ENCODE measurements at places on chromosomes 4 and X. TPM values are rescaled to one million over a fixed set of nuclear protein-coding genes. Genes with fewer than 3 reads are reported as not detected.

APBB2 gene
- 0.48 TPM for total RNA-seq

GASK1B gene
- 2.0 TPM for total RNA-seq

HERC5 gene
- 19.4 TPM for total RNA-seq

MAGEA12 gene
- total RNA-seq: not detected

DNA sequence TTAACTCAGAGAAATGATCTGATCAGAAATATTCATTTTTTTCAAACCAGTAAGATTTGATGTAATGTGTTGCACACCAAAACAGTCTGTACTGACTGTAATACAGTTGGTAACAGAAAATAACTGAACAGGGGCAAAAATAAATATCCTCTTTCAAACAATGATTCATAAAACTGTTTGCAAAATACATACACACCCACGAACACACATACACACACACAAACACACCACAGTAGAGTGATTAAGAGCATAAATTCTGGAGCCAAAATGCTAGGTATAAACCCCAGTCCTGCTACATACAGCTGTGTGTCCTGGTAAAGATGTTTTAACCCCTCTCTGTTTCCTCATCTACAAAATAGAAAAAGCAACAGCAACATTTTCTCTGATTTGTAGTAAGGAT lies 376.6 kb downstream of the PDGFC start:
- no peak for DNase-seq

DNA sequence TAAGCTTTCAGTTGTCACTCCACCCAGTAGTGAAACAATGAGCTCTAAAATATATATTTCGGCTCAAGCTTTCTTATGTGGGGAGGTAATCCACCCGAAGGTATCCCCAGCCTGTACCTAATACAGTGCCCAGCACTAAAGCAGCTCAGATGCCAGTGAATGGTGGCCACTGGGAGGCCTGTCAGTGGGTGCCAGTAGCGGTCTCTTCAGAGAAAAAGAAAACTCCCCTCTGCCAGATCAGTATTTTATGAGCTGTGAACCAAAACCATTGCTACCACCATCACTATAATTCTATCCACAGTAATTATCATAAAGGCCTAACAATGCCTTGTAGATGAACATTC lies 835 bp upstream of the NFKB1 start:
- DNase-seq: peak; percentile 42

- DNase-seq: no peak
These were observed 29.4 kb upstream of the FBXW7 start for GRCh38 chr4:152565333-152565732.

- DNase-seq: no peak
These were observed 13.4 kb downstream of the CTBP1 start for GRCh38 chr4:1235381-1236102.
